ENCODE measurements at places on chromosomes 1 and 21. TPM values are rescaled to one million over a fixed set of nuclear protein-coding genes. Genes with fewer than 3 reads are reported as not detected.
A peak's percentile ranks its signal among the peaks of the same experiment; 100 is the strongest.

GBP6 gene
- not detected for total RNA-seq

GRCh38 chr1:206559672-206559995 lies 52.3 kb downstream of the RASSF5 start:
- no peak overlapping the region for H3K4me3 ChIP-seq
- H3K27ac ChIP-seq = peak overlapping the region; percentile 78
- no peaks in the 10 kb centered on the region for H3K36me3 ChIP-seq
- DNase-seq = peak; percentile 60
- peaks cover 53% of the 10 kb centered on the region for H3K4me1 ChIP-seq

DNA sequence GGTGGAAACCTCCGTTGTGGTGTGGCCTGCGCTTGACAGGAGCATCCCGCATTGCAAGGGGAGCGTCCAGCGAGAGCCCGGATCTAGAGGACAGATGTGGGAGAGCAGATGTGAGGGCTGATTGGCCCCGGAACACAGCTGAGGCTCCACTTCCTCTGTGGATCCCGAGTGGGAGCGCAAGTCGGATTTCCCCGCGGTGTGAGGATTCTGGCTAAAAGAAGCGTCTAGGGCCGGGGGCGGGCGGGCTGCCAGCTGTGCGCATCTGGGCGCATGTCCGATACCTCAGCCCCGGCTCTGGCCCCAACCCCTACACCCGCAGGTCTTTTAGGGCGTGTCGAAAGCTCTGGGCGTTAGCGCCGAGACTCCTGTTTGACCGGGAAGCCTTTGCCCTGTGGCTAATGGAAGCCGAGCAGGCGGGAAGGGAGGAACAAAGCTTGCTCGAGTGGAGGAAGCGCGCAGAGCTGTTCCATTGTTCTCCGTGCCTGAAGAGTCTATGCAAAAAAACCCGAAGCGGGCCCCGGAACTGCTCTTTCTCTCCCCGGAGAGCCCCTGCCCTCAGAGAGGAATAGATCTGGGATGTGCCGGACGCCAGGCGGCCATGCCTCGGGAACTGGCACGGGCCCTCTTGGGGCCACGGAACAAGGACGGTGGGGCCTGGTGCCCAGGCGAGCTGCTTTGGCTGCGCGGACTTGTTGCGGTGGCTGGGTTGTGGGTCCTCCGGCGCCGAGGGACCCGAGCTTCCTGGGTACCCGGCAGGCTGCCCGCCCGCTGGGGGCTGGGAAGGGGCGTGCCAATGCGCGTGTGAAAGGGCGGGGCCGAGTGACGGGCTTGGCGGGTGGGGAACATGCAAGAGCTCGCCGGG lies 111.1 kb downstream of the NAV1 start:
- no peaks in the 10 kb centered on the region for H3K27me3 ChIP-seq
- H3K36me3 ChIP-seq = no peaks in the 10 kb centered on the region
- H3K4me1 ChIP-seq = peaks cover 45% of the 10 kb centered on the region

- no peak for DNase-seq
- H3K36me3 ChIP-seq = no peaks in the 10 kb centered on the region
- H3K4me3 ChIP-seq = no peak overlapping the region
- no peaks in the 10 kb centered on the region for H3K4me1 ChIP-seq
Measured at GRCh38 chr1:201215531-201216357, 25.1 kb downstream of the IGFN1 start.

DNA sequence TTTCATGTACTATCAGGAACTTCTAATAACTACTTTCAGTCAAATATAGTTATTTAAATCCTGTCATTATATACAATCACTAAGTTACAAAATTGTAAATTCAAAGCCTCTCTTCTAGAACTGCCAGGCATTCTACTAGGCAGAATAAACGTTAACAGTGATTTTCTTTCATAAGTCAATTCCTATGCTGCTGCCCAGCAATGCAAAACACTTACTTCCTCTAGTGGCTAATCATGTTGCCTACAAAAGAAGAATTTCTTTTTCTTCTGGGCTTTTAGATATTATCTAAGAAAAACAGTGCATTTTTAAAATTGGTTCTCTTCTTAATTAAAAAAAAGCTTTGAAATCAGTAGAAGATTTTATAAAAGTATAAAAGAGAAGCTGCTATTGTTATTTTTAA lies 509.8 kb upstream of the ADAMTS5 start:
- H3K27me3 ChIP-seq = no peaks in the 10 kb centered on the region
- no peaks in the 10 kb centered on the region for H3K4me1 ChIP-seq
- DNase-seq = peak; percentile 2
- H3K27ac ChIP-seq = no peak overlapping the region
- no peaks in the 10 kb centered on the region for H3K36me3 ChIP-seq

CR1L gene
- total RNA-seq = 0.22 TPM

DNA sequence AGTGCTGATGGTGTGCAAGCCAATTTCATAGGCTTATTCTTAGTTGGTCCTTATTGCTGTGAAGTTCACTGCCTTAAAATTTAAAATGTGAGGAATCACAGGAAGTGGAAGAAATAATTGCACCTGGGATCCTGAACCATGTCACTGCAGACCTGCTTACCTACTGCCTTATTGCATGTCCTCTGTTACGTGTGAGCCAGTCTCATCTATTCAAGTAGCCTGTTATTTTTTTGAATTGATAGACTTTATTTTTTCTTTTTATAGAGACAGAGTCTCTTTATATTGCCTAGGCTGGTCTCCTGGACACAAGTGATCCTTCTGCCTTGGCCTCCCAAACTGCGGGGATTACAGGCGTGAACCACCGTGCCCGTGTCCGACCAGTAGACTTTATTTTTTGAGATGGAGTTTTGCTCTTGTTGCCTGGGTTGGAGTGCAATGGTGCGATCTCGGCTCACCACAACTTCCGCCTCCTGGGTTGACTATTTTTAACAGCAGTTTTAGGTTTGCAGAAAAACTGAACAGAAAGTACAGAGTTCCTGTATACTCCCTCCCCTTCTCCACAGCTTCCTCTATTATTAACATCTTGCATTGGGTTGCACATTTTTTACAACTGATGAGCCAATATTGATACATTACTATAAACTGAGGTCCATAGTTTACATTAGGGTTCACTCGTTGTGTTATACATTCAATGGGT lies 14.0 kb upstream of the DISC1 start:
- peak; percentile 7 for DNase-seq
- no peak overlapping the region for H3K27ac ChIP-seq
- H3K4me1 ChIP-seq = peaks cover 6% of the 10 kb centered on the region
- H3K36me3 ChIP-seq = no peaks in the 10 kb centered on the region

SH2D2A gene
- 1.5 TPM for total RNA-seq

DNA sequence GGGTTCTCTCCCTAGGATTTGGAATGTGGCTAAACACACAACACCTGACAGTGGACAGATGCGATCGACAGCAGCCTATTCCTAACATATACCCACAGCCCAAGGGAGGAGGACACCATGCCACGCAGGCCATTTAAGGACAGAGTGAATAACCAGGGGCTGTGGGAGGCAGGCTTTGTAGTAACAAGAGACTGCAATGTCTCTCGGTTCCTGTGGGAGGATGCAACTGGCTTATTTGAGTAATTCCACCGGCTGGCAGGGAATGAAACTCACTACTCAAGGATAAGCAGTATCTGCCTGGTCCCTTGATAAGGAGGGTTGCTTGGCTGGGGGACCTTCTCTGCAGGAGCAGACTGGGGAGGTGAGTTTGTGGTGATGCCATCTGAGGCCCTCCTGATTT lies 109.6 kb downstream of the PCP4 start:
- H3K27ac ChIP-seq = no peak overlapping the region
- no peaks in the 10 kb centered on the region for H3K4me1 ChIP-seq
- no peaks in the 10 kb centered on the region for H3K36me3 ChIP-seq
- DNase-seq = no peak

NBPF10 gene
- 3.5 TPM for total RNA-seq

DNA sequence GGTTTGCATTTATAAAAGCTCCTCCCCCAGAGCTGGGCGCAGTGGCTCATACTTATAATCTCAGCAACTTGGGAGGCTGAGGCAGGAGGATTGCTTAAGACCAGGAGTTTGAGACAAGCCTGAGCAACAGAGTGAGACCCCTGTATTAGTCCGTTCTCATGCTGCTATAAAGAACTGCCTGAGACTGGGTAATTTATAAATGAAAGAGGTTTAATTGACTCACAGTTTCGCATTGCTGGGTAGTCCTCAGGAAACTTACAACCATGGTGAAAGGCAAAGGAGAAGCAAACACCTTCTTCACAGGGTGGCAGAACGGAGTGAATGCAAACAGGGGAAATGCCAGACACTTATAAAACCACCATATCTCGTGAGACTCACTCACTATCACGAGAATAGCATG lies 52.5 kb downstream of the ZNF684 start:
- H3K36me3 ChIP-seq = no peaks in the 10 kb centered on the region
- no peak overlapping the region for H3K27ac ChIP-seq
- no peaks in the 10 kb centered on the region for H3K27me3 ChIP-seq
- no peaks in the 10 kb centered on the region for H3K4me1 ChIP-seq

SV2A gene
- 5.9 TPM for total RNA-seq

- H3K4me1 ChIP-seq = peaks cover 23% of the 10 kb centered on the region
- H3K27me3 ChIP-seq = no peaks in the 10 kb centered on the region
- H3K4me3 ChIP-seq = no peak overlapping the region
- DNase-seq = no peak
- no peaks in the 10 kb centered on the region for H3K36me3 ChIP-seq
- H3K27ac ChIP-seq = peak overlapping the region; percentile 15
Measured at GRCh38 chr1:231395076-231395997, 26.8 kb downstream of the EGLN1 start.

- H3K27ac ChIP-seq = no peak overlapping the region
- no peak overlapping the region for H3K4me3 ChIP-seq
- H3K4me1 ChIP-seq = no peaks in the 10 kb centered on the region
- DNase-seq = no peak
- H3K27me3 ChIP-seq = no peaks in the 10 kb centered on the region
- H3K36me3 ChIP-seq = no peaks in the 10 kb centered on the region
Measured at GRCh38 chr21:35206141-35207125, 157.3 kb upstream of the RUNX1 start.

GRCh38 chr21:40819071-40819900 lies 27.7 kb downstream of the DSCAM start:
- no peaks in the 10 kb centered on the region for H3K36me3 ChIP-seq
- no peak for DNase-seq
- H3K27ac ChIP-seq = no peak overlapping the region
- H3K4me1 ChIP-seq = no peaks in the 10 kb centered on the region
- H3K4me3 ChIP-seq = no peak overlapping the region

- DNase-seq = no peak
- H3K4me1 ChIP-seq = no peaks in the 10 kb centered on the region
- H3K4me3 ChIP-seq = no peak overlapping the region
- H3K27ac ChIP-seq = no peak overlapping the region
- no peaks in the 10 kb centered on the region for H3K27me3 ChIP-seq
Measured at GRCh38 chr1:116365857-116366256, 7.2 kb upstream of the ATP1A1 start.

FHAD1 gene
- total RNA-seq = 0.67 TPM

DNA sequence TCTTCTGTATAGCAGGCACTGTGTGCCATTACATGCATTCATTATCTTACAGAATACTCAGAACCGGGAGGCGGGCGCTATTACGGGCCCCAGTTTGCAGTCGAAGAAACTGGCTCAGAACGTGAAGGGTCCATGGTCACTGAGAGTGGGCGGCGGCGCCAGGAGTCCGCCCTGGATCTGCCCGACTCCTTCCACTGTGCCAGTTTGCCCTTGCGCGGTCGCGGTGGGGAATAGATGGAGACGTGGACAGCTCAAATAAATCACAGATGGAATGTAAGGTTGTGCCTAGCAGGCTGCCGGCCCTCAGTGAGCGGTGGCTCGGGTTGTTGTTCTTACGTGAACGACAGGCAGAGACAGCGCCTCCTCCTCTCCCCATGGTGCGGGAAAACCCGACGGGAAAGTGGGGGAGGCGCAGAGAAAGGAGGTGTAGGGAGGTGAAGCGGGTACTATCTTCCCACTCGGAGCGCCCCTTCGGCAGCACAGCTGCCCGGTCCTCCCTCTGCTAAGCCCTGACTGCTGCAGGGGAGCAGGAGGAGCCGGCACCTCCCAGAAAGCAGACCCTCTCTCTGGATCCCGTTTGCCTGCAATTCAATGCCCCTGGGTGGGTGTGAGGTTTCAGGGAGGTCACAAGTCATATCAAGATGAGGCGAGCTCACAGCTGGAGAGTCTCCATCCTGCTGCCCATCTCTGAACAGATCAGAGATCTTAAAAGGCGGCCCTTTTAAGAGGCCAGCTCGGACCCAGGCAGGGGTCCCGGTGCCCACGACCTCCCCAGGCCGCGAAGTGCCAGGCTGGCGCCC lies 1.1 kb downstream of the COL9A2 start:
- DNase-seq = peak; percentile 32
- H3K27ac ChIP-seq = no peak overlapping the region
- H3K36me3 ChIP-seq = no peaks in the 10 kb centered on the region
- no peaks in the 10 kb centered on the region for H3K27me3 ChIP-seq

- H3K4me1 ChIP-seq = peaks cover 17% of the 10 kb centered on the region
- no peak for DNase-seq
- no peak overlapping the region for H3K27ac ChIP-seq
- H3K36me3 ChIP-seq = no peaks in the 10 kb centered on the region
- H3K4me3 ChIP-seq = no peak overlapping the region
Measured at GRCh38 chr1:236476019-236476418, 47.8 kb upstream of the LGALS8 start.

- no peaks in the 10 kb centered on the region for H3K4me1 ChIP-seq
- no peak overlapping the region for H3K27ac ChIP-seq
- H3K27me3 ChIP-seq = no peaks in the 10 kb centered on the region
- no peaks in the 10 kb centered on the region for H3K36me3 ChIP-seq
- no peak overlapping the region for H3K4me3 ChIP-seq
Measured at GRCh38 chr1:203103216-203103615, 17.4 kb upstream of the MYOG start.

CTSS gene
- 26.2 TPM for total RNA-seq

- H3K4me1 ChIP-seq = peaks cover 3% of the 10 kb centered on the region
- no peaks in the 10 kb centered on the region for H3K36me3 ChIP-seq
- DNase-seq = no peak
- no peaks in the 10 kb centered on the region for H3K27me3 ChIP-seq
- no peak overlapping the region for H3K4me3 ChIP-seq
- H3K27ac ChIP-seq = no peak overlapping the region
Measured at GRCh38 chr1:209766051-209766450, 10.2 kb downstream of the TRAF3IP3 start.

GRCh38 chr1:98700228-98700627 lies 38.7 kb downstream of the SNX7 start:
- no peak overlapping the region for H3K27ac ChIP-seq
- H3K4me1 ChIP-seq = no peaks in the 10 kb centered on the region
- DNase-seq = no peak
- no peaks in the 10 kb centered on the region for H3K27me3 ChIP-seq
- no peaks in the 10 kb centered on the region for H3K36me3 ChIP-seq
- no peak overlapping the region for H3K4me3 ChIP-seq

Measured in thyroid gland (tissue), 4 donors.